ENCODE measurements at places on chromosomes 12 and 14. TPM values are rescaled to one million over a fixed set of nuclear protein-coding genes. Genes with fewer than 3 reads are reported as not detected.
A peak's percentile ranks its signal among the peaks of the same experiment; 100 is the strongest.

CEBPE gene
- total RNA-seq = 0.21 TPM

RAPGEF3 gene
- total RNA-seq = 0.62 TPM

PSEN1 gene
- 42.2 TPM for total RNA-seq

RNASE4 gene
- total RNA-seq = 0.79 TPM

LRRC9 gene
- not detected for total RNA-seq

CD69 gene
- total RNA-seq = 158 TPM

- no peaks in the 10 kb centered on the region for H3K27me3 ChIP-seq
- no peak overlapping the region for H3K27ac ChIP-seq
- no peak for DNase-seq
These were observed 22.7 kb upstream of the ANKRD9 start for GRCh38 chr14:102532204-102532658.

DNA sequence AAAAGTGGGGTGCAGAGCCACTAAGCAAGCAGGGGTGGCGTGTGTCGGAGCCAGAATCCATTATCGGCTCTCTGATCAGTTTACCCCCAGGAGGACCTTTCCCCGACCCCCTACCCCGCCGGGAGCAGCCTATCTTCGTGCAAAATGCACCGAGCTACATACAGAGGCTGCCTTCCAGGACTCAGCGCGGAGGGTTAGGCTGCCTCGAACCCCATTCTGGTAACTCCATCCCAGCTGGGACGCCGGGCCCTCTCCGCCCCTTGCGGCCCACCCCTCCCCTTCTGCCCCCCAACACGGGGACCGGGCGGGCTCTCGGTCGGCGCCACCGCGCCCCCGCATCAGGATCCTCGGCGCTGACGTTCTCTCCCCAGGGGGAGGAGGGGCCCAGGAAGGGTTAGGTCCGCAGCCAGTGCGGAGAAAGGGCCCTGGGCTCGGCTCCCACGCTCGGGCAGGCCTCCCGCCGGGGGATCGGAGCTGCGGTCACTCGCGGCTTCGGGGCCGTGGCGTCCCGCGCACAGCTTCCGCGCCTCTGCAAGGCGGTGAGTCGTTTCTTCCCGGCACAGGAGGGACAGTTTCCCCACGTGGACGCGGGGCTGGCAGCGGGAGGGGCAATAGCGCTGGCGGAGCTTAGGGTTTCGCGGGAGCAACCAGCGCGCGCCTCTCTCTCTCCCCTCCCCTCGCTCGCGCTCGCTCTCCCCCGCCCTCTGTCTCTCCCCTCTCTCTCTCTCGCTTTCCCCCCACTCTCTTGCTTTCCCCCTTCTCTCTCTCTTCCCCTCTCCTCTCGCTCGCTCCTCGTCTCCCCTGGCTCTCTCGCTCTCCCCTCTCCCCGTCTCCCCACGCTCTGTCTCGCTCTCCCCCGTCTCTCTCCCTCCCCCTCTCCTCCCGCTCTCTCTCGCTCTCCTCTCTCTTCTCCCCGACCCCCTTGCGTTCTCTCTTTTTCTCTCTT is 12.5 kb upstream of the MAP3K9 start:
- peaks cover 51% of the 10 kb centered on the region for H3K27me3 ChIP-seq
- H3K27ac ChIP-seq = peak overlapping the region; percentile 83
- peaks cover 47% of the 10 kb centered on the region for H3K4me1 ChIP-seq
- no peaks in the 10 kb centered on the region for H3K36me3 ChIP-seq

GRCh38 chr12:120757949-120758348 is 32.3 kb downstream of the ACADS start:
- DNase-seq = no peak
- peaks cover 20% of the 10 kb centered on the region for H3K4me1 ChIP-seq
- no peaks in the 10 kb centered on the region for H3K27me3 ChIP-seq
- peaks cover 8% of the 10 kb centered on the region for H3K36me3 ChIP-seq

GRCh38 chr12:11067514-11067913 is 5.4 kb upstream of the TAS2R46 start:
- DNase-seq = no peak
- H3K4me1 ChIP-seq = no peaks in the 10 kb centered on the region
- no peaks in the 10 kb centered on the region for H3K27me3 ChIP-seq
- H3K4me3 ChIP-seq = no peak overlapping the region

DNA sequence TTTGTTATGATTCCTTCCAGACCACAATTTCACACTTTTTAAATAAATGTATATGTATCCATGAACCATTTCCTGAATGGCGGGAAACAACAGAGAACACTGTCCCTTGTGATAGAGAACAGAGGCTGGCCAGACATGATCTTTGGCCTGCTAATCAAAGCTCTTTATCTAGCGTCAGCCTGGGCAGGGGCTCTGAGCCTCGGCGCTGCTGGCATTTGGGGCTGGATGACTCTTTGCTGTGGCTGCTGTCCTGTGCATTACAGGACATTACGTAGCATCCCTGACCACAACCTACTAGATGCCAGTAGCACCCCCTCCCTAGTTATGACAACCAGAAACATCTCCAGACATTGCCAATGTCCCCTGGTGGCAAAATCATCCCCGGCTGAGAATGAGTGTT is 77.7 kb downstream of the DNAH10 start:
- peaks cover 8% of the 10 kb centered on the region for H3K27me3 ChIP-seq
- no peak overlapping the region for H3K27ac ChIP-seq
- H3K36me3 ChIP-seq = no peaks in the 10 kb centered on the region
- no peak for DNase-seq
- H3K4me3 ChIP-seq = no peak overlapping the region
- peaks cover 8% of the 10 kb centered on the region for H3K4me1 ChIP-seq
